ENCODE measurements at places on chromosomes 5 and 9.

DNA sequence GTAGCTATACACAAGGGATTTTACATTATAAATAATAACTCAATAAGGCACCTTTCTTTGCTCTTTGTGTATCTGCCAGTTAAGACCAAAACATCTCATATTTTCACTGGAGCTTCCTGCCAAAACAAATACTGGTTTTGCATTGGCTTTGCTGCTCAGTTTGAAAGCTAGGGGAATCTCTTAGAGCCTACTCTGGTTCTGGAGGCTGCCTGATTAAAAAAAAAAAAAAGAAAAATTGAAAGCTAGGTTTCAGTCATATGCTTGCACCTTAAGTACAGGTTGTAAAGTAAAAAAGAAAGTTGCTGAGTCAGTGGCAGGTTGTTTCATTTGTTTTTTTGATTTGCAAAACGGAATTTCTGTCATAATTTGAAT is 2.3 kb downstream of the DENND4C start:
- no peak for DNase-seq

DNA sequence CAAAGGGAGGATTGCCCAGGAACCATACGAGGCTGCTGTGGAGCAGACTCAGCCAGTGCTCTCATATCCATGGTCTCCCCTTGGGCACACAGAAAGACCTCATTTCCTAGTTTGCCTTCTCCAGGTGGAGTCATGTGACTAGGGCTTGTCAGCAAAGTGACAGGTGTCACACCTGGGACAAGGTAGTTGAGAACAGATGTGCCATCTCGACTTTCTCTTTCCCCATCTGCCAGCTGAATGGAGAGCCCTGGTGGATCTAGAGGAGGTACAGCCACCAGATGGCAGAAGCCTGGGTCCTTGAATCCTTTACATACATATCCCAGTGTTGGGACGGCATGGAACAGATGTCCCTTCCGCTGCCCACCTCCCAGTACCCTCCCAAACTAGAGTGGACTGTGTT is 42.9 kb upstream of the ALDOB start:
- DNase-seq: no peak

- DNase-seq: no peak
Observed at GRCh38 chr5:148466236-148466580, 82.5 kb downstream of the FBXO38 start.

- DNase-seq: no peak
Observed at GRCh38 chr5:21573416-21574314, 1279.5 kb downstream of the CDH12 start.

GRCh38 chr9:133702798-133703590 is 35.2 kb downstream of the SARDH start:
- no peak for DNase-seq

GRCh38 chr9:35162605-35163315 is 951 bp downstream of the UNC13B start:
- DNase-seq: no peak

GRCh38 chr5:73394610-73395009 is 54.0 kb downstream of the FOXD1 start:
- DNase-seq: no peak

- no peak for DNase-seq
Observed at GRCh38 chr5:63596254-63596653, 366.0 kb downstream of the HTR1A start.

DNA sequence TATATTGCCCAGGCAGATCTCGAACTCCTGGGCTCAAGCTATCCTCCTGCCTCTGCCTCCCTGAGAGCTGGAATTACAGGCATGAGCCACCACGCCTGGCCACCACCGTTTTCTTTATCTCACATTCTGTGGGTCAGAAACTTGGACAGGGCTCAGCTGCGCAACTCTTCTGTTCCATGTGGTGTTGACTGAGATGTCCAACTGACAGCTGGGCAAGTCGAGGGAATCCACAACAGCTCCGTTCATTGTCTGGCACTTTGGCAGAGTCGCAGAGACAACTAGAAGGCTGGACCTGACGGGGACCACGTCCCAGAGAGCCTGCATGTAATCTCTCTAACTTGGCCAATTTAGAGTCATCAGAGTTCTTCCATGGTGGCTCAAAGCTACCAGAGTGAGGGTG is 36.2 kb upstream of the AOPEP start:
- DNase-seq: no peak

GRCh38 chr5:135467871-135468485 is 15.8 kb upstream of the TIFAB start:
- no peak for DNase-seq

DNA sequence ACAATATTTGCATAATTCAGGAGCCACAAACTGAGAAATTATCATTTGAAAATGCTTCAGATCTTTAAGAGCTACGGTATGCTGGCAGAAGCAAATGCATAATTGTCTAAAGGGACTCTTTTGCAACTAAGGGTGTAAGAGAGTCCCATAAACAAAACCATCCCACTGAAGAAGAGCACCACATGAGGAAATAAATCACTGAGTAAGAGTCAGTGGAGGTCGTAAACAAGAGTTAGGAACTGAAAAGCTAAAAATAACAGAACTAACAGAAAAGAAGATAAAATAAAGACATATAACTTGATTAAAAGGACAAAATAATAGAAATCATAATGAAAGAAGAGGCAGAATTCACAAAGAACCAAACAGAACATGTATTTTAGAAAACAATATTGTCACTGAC is 3.5 kb upstream of the SMC2 start:
- no peak for DNase-seq

GRCh38 chr9:21988056-21988990 is 5.9 kb downstream of the CDKN2A start:
- no peak for DNase-seq

GRCh38 chr9:99054581-99054980 is 50.3 kb upstream of the TGFBR1 start:
- no peak for DNase-seq

DNA sequence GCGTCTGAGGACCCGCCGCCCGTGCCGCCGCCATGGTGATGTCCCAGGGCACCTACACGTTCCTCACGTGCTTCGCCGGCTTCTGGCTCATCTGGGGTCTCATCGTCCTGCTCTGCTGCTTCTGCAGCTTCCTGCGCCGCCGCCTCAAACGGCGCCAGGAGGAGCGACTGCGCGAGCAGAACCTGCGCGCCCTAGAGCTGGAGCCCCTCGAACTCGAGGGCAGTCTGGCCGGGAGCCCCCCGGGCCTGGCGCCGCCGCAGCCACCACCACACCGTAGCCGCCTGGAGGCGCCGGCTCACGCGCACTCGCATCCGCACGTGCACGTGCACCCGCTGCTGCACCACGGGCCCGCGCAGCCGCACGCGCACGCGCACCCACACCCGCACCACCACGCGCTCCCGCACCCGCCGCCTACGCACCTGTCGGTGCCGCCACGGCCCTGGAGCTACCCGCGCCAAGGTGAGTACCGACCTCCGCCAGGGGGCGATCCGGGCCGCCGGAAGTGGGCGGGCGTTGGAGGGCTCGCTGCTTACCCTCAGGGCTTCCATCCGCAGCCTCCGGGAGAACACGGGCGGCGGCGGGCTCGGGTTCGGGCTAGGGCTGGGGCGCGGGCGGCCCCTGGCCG is 8.5 kb downstream of the PRR7 start:
- DNase-seq: peak; percentile 91

DNA sequence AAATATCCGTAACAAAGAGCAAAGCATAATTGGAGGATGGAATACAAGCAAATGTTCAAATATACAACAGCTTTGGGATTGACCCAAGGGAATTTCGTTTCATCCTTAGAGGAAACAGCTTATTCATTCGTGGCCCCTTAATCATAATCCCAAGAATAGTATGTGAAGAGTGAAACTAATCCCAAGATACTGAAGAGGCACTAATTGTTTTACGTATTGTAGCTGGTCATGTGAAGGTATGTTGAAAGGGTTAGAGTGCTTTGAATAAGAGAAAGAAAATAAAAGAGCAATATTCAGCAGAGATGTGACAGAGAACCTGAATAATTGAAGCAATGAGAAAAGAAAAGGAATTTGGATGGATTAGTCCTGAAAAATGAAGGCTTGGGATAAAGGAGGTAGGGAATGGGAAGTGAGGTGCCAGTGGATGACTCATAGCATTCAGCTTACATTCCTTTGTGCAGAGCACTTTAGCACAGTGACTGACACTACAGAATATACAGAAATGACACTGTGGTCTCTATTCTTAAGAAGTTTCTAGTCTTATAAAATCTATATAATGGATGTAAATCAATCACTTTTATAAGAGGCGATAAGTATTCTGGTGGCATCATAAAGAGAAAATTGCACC is 221.9 kb downstream of the TLR4 start:
- no peak for DNase-seq

- DNase-seq: no peak
Observed at GRCh38 chr5:88675168-88675707, 207.7 kb downstream of the MEF2C start.

- DNase-seq: no peak
Observed at GRCh38 chr5:153367466-153367865, 123.0 kb upstream of the GRIA1 start.

GRCh38 chr5:168920019-168920810 is 341.0 kb upstream of the PANK3 start:
- no peak for DNase-seq

DNA sequence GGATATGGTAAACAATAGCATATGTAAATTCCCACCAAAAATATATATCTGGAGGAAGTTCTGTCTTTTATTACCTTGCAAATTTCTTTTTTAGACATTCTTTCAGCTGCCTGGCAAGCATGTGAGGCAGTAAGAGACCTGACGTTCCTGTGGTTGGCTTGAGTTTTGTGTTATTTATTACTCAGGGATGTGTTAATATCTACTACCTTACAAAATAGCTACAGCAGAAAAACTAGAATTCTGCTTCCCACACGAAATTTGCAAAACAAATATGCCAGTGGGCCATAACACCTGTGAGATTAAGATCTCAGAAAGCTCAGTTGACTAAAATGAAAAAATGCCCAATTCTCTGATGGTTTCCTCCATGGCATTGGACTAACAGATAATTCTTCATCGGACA is 274.2 kb downstream of the TMEM167A start:
- DNase-seq: no peak

DNA sequence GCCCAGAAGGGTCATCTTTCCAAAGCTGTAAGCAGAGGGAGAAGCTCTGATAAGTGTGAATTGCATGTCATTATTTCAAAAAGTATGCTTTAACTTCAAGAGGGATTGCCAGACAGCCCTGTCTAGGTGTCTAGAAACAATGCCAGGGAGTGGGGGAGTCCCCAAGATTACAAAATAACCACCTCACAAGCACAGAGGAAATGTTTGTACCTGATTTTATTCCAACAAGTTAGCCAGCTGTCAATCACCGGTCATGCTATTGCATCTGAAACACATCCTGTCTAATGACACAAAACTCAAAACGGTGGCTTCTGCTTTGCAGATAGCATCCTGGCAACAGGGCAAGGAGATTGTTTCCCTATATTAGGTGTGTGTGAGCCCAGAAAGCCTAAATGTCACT is 154.2 kb upstream of the WWC1 start:
- no peak for DNase-seq

GRCh38 chr9:37988041-37988440 is 81.0 kb downstream of the SHB start:
- no peak for DNase-seq

- DNase-seq: no peak
Observed at GRCh38 chr9:131963072-131964030, 116.3 kb downstream of the MED27 start.

DNA sequence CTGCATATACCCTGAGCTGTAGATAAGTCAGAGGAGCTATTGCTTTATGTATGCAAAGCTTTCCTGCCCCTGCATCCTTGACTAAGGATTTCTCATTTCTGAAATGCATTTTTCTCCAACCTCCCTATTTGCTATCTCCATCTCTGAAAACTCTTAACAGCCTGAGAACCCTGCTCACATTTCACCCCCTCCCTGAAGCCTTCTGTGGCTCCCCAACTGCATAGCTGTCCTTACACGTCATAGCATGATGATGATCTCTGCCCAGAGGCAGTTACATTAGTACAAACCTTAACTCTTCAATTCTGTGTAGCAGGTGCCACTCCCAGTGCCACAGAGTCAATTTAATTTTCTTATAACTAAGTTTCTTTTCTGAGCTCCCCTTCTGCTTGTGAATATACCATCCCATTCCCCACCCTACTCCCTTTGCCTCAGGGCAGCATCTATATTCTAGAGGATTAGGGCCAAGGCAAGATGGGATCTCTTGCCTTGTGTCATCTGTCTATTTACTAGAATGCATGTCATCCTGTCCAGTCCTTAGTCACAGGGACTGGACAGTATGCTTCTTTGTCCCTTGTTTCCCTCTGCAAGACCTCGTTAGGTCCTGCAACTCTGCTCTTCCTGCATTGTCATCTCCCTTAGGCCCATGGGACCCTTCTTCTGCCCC is 149.7 kb upstream of the SPRY4 start:
- no peak for DNase-seq

GRCh38 chr9:121649476-121650216 is 1.8 kb upstream of the DAB2IP start:
- no peak for DNase-seq

DNA sequence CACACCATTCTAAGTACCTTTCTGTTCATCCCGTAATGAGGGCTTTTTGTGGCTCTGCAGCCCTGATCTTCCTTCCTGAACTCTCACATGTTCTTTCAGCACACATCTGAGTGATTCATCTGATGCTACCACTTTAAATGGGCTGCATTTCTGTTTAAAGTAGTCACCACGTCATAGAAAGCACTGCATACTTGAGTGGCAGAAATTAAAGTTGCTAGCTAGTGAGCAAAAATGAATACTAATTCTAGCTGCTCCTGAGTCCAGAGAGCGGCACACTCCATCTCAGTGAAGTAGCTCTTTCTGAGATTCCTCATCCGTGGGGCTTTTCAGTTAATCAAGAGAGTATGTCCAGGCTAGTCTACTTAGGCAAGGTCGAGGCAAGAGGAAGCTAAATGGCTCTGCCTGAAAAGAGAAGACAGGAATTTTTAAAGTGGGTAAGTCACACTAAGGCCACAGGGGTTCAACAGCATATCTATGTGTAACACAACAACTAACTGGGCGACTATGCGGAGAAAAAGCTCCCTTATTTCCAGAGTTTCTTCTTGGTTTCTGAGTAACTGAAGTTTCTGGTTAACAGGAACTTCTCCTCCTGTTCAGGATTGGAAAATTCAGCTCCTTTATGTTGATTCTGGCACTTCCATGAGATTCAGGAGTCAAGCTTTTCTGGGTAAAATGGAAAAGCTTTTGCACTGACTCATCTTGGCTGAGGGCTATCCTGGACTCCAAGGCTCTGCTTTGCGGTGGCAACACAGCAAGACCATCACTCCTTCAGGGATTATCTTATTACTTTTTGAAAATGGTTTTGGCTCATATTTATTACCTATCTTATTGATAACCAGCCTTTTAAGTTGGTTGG is 109.5 kb downstream of the TAF11L14 start:
- DNase-seq: no peak

Data from activated T-helper 1 cell treated with anti-CD3 and anti-CD28 coated beads, Interleukin-2, amount 50 U/mL, for 16 hours (primary cell).